Activated gamma-delta T cell treated with Interleukin-2 at 50 U/mL for 16 hours (primary cell): ENCODE measurements at places on chromosomes 6 and 20.

GRCh38 chr6:4265740-4266139, 130.4 kb upstream of the ECI2 start:
- no peak for DNase-seq

DNA sequence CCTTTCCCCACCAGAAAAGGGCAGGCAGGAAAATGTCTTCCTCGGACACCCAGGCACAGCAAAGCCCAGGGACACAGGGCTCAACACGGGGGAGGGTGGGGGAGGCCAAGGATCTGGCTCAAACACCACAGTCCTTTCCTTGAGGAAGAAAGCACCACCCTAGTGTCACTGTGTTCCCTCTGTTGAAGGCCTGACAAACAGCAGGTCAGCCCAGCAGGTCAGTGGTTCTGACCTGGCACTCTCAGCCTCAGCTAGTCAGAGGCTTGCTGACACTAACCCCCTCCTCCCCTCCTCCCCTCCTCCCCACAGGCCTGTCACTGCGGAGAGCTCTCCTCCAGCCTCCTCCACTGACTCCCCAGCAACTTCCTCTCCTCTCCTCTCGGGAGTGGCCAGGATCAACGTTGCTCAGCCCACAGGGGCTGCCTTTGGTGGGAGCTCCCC, 239.6 kb downstream of the LRFN2 start:
- no peak for DNase-seq

DNA sequence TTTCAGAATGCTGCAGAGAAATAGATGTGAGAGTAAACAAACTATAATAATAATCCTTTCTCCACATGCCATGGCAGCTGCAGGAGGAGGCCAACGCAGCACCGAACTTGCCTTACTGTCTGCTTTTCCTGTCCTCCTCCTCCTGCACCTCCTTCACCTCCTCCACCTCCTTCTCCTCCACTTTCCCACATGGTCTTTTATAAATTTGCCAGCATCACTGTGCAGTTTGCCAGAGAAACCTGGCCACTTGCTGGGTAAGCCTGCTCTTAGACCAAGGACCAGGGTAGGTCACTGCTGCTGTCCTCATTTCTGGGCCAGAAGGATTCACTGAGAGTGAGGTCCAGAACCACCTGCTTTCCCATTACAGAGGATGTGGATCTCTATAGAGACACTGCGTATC, 8.7 kb downstream of the SGK1 start:
- no peak for DNase-seq

DNA sequence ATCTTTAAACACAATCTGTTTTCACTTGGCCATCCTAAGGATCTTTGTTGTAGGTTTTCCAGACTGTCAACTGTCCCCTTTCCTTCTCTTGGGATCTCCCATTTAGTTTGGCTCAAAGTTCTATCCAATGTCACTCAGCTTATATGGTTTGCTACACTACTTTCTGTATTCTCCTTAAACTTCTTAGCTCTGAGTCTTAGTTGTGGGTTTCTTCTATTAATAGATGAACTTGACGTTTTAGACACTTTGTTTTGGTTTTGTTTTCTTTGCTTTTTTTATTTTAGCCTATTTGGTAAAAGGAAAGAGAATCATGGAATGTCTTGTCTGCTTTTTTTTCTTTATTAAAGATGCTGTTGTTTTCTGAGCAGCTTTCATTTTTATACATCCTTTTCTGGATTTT, 11.4 kb downstream of the RMND1 start:
- no peak for DNase-seq

- no peak for DNase-seq
Measured at GRCh38 chr20:35833241-35833640, 61.4 kb downstream of the PHF20 start.

GRCh38 chr6:157464653-157465535, 83.9 kb downstream of the ZDHHC14 start:
- DNase-seq, result no peak

- no peak for DNase-seq
Measured at GRCh38 chr6:48611332-48611731, 500.3 kb upstream of the PTCHD4 start.

DNA sequence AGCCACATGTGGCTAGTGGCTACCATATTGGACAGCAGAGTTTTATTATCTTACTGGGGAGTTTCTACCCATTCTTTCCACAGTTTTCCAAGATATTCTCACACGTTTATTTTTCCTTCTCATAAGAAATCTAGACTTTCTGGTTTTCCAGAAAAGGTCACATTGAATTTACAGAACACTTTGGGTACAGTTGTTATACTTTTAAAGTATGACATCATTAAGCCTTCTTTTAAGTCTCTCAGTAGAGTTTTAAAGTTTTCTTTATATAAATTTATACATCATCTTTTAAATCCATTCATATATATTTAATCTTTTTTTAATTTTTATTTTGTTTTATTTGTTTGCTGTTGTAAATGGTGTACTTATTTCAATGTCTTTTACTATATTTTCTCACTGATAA, 200.3 kb upstream of the QKI start:
- no peak for DNase-seq

DNA sequence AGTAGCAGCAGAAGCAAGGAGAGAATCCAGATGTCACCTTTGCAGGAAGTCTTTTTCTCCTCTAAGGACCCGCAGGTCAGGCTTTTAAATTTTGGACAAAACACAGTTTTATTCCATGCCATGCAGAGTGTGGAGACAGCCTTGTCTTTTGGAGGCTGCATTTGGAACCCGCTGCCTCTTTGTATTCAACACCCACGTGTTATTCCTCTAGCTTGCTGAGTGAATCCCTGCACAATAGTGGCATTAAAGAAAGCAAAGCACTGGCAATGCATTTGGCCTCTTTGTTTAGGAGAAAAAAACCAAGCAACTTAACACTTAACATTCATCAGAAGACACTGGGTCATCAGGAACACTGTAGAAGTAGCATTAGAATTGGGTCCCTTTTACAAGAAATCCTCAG, 43.5 kb downstream of the TFAP2B start:
- DNase-seq, result no peak

DNA sequence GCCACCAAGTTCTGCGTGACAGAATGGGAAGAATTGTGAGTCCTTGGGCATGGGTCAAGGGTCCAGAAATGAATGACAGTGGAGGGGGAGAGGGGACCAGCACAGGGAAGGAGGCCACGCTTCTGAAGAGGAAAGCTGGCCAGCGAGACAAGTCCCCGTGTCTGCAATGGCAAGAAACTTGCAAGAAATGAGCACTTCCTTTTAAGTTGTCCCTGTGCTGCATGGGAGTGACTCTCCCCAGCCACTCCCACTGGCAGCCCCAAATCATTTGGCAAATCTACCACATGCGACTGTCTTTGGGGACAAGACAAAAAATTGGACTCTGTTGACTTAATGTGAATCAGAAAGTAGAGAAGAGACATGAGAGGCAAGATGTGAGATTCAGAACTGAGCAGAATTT, 242.2 kb upstream of the RREB1 start:
- DNase-seq, result no peak

DNA sequence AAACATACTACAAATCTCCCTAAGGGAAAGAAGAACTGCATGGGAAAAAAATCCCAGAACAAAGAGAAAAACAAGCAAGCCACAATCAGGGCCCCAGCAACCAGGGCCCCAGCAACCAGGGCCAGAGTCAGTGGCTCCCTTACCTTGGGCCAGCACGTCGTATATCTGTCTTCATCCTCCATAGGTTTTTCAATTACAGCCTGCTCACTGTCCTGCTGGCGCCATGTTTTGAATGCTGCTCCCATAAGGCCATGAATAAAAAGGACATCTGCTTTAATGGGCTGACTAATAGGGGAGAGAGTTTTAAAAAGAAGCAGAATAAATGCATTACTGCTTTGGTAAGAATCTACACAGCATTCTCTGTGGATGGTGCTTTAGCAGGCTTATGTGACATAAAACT, 49.2 kb downstream of the SERAC1 start:
- no peak for DNase-seq

- no peak for DNase-seq
Measured at GRCh38 chr6:130105996-130106704, 87.8 kb downstream of the L3MBTL3 start.

DNA sequence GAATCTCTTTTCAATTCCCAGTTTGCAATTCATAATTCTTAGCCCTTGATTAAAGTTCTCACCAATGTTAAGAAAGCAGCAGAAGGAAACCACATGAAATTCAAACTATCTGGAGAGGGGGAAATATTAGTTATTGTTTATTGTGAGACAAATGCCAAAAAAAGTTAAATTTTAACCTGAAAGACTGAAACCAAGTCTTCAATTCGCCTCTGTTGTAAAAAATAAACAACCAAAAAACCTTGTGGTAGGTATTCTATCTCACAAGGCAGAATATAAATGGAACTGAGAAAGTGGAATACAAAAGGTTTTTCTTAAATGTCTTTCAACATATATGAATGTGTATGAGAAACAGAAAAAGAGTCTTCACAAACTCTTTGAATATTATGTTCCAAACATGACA, 24.8 kb downstream of the TMX4 start:
- no peak for DNase-seq

DNA sequence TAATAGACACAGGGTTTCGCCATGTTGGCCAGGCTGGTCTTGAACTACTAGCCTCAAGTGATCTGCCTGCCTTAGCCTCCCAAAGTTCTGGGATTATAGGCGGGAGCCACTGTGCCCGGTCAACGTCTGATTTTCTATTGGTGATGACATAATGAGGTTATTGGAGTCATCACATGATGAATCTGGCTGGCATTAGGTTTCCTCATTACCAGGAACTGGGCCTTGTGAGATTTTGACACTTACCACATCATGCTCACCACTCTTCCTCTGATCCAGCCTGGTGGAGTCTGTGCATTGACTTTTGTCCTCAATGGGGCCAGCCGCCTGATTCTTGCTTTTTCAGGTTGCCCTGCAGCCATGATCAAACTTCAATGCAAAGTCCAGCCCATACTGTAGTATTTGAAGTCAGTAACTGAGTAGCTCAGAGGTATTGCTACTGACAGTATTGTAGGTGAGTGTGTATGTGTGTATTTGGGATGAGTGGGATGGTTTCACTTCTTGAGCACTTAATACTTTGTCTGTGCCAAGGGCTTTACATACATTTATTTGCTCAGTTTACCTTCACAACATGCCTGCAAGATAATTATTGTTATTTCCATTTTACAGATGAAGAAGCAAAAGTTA, 16.0 kb downstream of the ANKS1A start:
- DNase-seq, result no peak

GRCh38 chr20:51044796-51045195, 21.9 kb upstream of the KCNG1 start:
- DNase-seq, result no peak

GRCh38 chr6:18359237-18359885, 27.8 kb upstream of the RNF144B start:
- DNase-seq, result no peak

DNA sequence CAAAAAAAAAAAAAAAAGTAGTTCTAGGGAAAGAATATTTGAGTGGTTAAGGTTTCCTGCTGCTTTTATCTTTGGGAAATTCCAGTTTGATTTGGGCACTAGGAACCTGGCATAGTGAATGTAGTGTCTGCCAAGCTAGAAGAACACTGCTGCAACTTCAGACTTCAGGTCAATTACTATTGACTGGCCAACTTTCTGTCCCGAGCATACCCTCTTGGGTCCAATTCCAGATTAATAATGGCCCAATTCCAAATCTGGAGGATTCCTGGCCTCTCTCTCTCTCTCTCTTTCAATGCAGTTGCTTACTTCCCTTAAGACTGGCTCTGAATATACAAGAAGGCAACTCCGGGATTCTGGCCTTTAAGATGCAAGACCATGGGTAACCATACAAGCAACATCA, 74.9 kb downstream of the ANKEF1 start:
- no peak for DNase-seq

DNA sequence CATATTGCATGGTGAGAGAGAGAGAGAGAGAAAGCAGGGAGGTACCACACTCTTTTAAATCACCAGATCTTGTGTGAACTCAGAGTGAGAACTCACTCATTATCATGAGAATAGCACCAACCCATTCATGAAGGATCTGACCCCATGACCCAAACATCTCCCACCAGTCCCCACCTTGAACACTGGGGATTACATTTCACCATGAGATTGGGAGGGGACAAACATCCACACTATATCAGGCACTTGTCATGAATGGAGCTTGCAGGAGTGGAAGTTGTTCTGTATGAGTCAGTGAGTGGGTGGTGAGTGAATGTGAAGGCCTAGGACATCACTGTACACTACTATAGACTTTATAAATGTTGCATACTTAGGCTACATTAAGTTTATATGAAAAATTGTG, 47.7 kb upstream of the RNF182 start:
- DNase-seq, result no peak

- no peak for DNase-seq
Measured at GRCh38 chr6:167664678-167665660, 161.7 kb upstream of the AFDN start.

GRCh38 chr6:35318196-35319171, 20.9 kb downstream of the DEF6 start:
- no peak for DNase-seq

GRCh38 chr6:25007269-25007699, 71.5 kb upstream of the RIPOR2 start:
- DNase-seq, result peak; percentile 23

DNA sequence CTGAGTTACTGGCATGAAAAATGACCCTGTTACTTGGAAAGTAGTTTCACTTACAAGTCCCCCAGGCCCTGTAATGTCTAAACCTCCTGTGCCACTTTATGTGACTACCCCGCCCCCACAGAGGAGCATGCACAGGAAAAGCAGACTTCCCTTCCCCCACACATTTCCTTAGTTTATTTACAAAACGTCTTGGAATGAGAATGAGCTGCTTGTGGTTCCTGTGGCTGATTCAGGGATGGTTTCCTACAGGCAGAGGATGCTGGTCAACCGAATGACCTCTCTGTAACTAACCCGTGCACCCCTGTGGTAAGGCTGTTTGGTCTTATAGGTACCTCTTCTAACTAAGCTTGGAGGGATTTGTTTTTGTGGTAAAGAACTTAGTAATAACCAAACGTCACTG, 28.5 kb downstream of the RSPO3 start:
- no peak for DNase-seq

- DNase-seq, result no peak
Measured at GRCh38 chr6:35543459-35544193, 30.9 kb upstream of the TULP1 start.

- no peak for DNase-seq
Measured at GRCh38 chr20:14055127-14055742, 59.9 kb downstream of the MACROD2 start.

GRCh38 chr6:125251516-125252220, 50.1 kb downstream of the HDDC2 start:
- DNase-seq, result no peak

- DNase-seq, result peak; percentile 5
Measured at GRCh38 chr6:16436550-16436949, 198.2 kb downstream of the GMPR start.

DNA sequence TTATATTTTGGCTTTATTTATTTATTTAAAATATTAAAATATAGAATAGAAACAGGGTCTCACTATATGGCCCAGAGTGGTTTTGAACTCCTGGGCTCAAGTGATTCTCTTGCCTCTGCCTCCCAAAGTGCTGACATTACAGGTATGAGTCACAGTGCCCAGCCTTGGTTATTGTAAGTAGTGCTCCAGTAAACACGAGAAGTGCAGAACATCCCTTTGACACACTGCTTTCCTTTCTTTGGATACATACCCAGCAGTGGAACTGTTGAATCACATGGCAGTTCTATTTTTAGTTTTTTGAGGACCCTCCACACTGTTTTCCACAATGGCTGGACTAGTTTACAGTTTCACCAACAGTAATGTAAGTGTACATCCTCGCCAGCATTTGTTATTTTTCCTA, 203.9 kb downstream of the PHF3 start:
- no peak for DNase-seq

GRCh38 chr20:59194023-59194935, 30.7 kb downstream of the ZNF831 start:
- DNase-seq, result no peak
